Activated T-cell treated with anti-CD3 and anti-CD28 coated beads, Interleukin-2, amount 50 U/mL, for 24 hours (primary cell): ENCODE measurements at places on chromosomes 16 and 17.

DNA sequence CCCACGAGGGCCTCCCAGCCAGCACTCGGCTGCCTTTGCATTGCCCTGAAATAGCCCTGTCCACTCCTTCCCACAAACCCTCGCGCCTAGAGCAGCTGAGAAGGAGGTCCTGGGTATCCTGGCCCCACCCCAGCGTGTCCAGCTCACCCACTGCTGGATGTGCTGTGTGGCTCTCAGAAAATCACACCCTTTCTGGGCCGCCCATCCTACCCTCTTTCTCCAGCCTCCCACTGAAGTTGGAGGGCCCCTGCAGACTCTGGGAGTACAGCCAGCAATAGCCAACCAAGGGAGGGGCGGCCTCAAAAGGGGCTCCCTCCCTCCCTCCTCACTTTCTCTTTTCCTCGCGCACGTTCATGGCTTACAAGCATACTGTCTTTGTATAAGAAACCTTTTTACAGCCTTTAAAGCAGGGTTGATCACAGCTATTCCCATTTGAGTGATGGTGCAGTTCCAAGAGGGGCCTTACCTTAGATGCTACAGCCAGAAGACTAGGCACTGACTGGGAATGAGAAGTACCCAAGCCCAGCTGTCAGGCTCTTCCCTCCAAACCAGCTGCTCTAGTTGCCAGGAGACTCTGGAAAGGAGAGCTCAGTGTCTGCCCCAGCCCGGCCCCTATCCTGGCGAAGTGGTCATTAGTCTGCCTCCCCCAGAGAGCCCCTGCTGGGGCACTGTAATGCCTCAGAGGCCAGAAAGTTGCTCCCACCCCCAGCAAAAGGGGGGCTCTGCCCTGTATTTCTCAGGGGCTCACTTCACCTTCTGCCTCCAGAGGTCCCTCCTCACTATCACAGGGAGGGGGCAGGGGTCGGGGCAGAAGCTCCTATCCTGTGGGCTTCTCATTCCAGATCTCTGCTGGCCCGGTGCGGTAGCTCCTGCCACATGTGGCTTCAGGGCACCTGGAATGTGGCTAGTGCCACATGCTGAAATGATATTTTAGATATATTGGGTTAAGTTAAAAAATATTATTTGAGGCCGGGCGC is 38.1 kb downstream of the DCAKD start:
- no peaks in the 10 kb centered on the region for H3K36me3 ChIP-seq
- no peak overlapping the region for H3K4me3 ChIP-seq
- H3K27me3 ChIP-seq = peaks cover 25% of the 10 kb centered on the region

DNA sequence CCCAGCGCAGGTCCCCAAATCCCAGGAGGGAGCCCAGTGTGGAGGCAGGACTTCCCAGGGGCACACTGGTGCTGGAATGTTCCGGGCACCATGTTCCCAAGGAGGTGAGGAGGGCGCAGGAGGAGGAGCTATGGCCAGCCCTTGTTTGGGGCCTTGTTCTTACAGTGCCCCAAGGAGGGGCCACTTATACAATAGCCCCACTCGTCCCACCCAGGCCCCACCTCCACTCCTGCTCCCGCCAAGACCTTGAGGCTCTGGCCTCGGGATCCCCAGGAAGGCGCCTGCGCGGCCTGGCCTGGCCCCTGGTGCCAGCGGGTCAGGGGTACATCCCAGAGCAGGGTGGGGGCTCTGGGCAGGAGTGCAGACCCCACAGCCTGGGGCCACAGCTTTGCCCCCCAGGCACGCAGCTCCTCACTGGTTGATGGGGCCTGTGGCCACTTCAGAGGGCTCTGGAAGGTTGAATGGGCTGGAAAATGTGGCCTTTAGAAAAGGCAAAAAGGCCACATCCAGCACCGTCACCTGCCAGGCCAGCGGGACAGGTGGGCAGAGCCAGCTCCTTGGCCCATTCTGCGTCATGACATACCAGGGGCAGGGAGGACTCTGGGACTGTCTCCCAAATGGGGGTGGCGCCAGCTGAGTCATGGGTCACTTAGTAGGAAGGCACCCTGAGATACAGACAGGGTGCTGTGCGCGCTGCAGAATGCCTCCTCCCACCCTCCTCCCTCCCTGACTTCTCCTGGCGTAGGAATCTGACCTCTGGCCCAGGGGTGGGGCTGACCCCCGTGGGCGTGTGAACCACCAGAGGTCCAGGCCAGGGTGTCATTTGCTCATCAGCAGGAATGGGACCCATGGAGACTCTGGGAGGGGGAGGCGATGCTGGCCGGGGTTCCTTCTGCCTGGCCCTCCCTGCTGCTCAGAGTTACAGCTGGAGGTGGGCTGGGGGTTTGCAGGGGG is 32.3 kb upstream of the PVALEF start:
- no peak overlapping the region for H3K27ac ChIP-seq
- H3K36me3 ChIP-seq = no peaks in the 10 kb centered on the region
- H3K4me1 ChIP-seq = no peaks in the 10 kb centered on the region
- no peak overlapping the region for H3K4me3 ChIP-seq
- no peaks in the 10 kb centered on the region for H3K27me3 ChIP-seq
- DNase-seq = no peak

GRCh38 chr17:79563237-79564013 is 47.4 kb downstream of the RBFOX3 start:
- no peak overlapping the region for H3K27ac ChIP-seq
- H3K36me3 ChIP-seq = no peaks in the 10 kb centered on the region
- H3K27me3 ChIP-seq = peaks cover 38% of the 10 kb centered on the region
- no peak for DNase-seq
- H3K4me3 ChIP-seq = no peak overlapping the region
- no peaks in the 10 kb centered on the region for H3K4me1 ChIP-seq

DNA sequence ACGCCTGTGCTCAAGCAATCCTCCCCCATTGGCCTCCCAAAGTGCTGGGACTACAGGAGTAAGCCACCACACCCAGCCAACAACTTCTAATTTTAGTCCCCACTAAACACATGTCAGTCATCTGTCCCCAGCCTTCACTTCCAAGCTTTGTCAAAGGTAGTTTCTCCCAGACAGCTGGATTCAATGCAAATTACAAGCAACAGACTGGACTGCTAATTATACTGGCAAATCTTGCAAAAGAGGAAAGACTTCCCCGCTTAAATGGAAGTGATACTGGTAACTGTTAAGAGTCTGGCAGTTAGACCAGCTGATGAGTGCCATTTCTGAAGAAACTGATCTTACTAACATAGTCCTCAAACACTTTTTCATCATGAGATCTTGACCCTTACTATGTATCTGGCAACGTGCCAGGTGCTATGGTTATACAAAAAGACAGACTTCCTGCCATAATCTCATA is 8.2 kb upstream of the GGA2 start:
- no peak for DNase-seq
- H3K4me3 ChIP-seq = no peak overlapping the region
- H3K4me1 ChIP-seq = peaks cover 33% of the 10 kb centered on the region

DNA sequence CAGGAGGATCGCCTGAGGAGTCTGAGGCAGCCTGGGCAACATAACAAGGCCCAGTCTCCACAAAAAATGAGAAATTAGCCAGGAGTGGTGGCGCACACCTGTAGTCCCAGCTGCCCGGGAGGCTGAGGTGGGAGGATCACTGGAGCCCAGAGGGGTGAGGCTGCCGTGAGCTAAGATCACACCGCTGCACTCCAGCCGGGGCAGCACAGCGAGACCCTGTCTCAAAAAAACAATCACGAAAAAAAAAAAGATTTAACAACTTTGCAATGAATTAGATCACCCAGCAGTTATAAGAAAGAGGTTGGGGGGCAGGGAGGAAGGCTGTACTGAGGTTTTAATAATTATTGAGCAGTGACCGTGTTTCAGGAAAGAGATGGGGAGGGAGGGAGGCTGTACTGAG is 49.4 kb downstream of the RPH3AL start:
- no peak overlapping the region for H3K27ac ChIP-seq
- DNase-seq = no peak
- no peaks in the 10 kb centered on the region for H3K27me3 ChIP-seq
- H3K4me3 ChIP-seq = no peak overlapping the region
- no peaks in the 10 kb centered on the region for H3K36me3 ChIP-seq
- no peaks in the 10 kb centered on the region for H3K4me1 ChIP-seq

DNA sequence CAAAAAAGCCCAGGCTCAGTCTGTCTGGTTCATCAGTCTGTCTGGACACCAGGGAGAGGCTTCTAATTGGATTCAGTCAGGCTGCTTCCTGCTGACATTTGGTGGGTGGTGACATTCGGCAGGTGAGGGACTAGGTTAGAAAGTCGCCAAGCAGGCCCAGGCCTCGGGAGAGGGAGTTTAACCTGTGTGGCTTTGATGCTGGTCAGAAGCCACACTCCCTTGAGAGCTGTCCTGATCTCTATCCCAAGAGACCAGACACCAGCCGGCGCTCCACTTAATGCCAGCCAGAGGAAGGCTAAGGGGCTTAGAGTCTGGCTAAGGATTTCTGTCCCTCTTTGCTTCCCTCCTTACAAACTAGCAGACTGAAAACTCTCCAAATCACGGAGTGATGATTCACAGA is 135.0 kb downstream of the GSG1L start:
- H3K27ac ChIP-seq = no peak overlapping the region
- H3K4me1 ChIP-seq = no peaks in the 10 kb centered on the region
- H3K4me3 ChIP-seq = no peak overlapping the region
- no peak for DNase-seq
- H3K36me3 ChIP-seq = no peaks in the 10 kb centered on the region
- peaks cover 30% of the 10 kb centered on the region for H3K27me3 ChIP-seq

- DNase-seq = peak; percentile 67
- H3K4me1 ChIP-seq = peaks cover 16% of the 10 kb centered on the region
- no peaks in the 10 kb centered on the region for H3K36me3 ChIP-seq
- peaks cover 38% of the 10 kb centered on the region for H3K27me3 ChIP-seq
These were observed 13.7 kb upstream of the CDIPT start for GRCh38 chr16:29876594-29877249.

- no peak for DNase-seq
- H3K36me3 ChIP-seq = no peaks in the 10 kb centered on the region
- peaks cover 33% of the 10 kb centered on the region for H3K27me3 ChIP-seq
- no peaks in the 10 kb centered on the region for H3K4me1 ChIP-seq
- H3K4me3 ChIP-seq = no peak overlapping the region
- H3K27ac ChIP-seq = no peak overlapping the region
These were observed 114.4 kb downstream of the ASIC2 start for GRCh38 chr17:33178681-33179080.

- H3K36me3 ChIP-seq = no peaks in the 10 kb centered on the region
- peaks cover 41% of the 10 kb centered on the region for H3K27me3 ChIP-seq
- H3K4me1 ChIP-seq = peaks cover 12% of the 10 kb centered on the region
- H3K27ac ChIP-seq = no peak overlapping the region
- no peak for DNase-seq
These were observed 3.6 kb upstream of the KRTAP9-7 start for GRCh38 chr17:41271858-41272257.

DNA sequence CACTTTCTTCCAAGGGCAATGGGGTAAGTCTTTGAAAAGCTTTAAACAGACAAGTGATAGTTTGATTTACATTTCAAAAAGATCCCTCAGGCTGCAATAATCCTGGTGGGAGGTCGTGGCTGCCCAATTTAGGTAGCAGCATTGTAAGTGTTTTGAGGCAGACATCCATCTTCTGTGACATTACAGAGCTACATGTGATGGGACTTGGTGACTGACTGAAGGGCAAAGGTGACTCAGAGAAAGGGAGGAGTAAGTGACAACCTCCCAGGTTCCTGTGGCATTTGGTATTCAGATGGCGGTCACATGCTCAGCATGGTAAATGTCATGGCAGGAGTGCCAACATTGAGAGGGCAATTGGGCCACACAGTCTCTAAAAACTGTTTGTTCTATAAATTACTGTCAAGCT is 26.5 kb downstream of the STAT3 start:
- H3K27ac ChIP-seq = peak overlapping the region; percentile 91
- peak; percentile 44 for DNase-seq
- peak overlapping the region; percentile 36 for H3K4me3 ChIP-seq

- peaks cover 37% of the 10 kb centered on the region for H3K36me3 ChIP-seq
- H3K27ac ChIP-seq = peak overlapping the region; percentile 82
- DNase-seq = peak; percentile 62
- peaks cover 12% of the 10 kb centered on the region for H3K4me1 ChIP-seq
- no peak overlapping the region for H3K4me3 ChIP-seq
- H3K27me3 ChIP-seq = no peaks in the 10 kb centered on the region
These were observed 6.1 kb upstream of the SERPINF2 start for GRCh38 chr17:1736348-1737281.

DNA sequence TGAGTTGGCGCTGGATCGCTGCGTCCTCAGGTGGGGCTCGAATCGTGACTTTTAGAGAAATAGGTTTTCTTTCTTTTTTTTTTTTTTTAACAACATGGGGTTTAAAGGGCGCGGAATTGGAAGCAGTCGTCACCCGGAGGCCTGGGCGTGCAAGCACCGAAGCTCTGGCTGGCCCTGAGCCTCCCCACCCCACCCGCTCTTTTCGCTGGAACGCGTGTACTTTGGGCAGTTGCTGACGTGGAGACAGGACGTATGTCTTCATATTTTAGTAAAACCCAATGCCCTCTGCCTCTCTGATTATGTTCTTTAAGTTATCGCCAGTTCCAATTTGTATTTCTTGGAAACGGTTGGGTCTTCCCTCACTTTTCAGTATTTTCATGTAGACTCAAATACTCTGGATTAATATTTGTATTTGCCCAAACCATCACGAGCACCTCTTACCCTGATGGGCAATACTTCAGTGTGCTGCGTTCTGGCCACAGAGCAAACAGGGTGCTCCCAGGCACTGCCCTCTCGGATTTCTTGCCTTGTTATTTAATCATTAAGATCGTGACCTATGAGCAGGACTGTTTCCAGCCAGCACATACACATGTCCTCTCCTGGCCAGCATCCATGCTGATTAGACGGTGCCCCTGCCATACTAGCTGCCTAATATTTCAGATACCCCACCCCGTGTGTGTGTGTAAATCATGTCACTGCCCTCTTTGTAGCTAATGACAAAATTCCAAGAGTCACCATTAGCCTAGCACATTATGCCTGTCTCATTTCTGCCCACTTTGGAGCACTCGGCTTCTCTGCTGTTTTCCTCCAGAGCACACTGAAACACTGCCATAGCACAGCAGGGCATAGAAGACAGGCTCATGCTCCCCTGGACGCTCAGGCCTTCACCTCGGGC is 805 bp upstream of the C16orf95 start:
- peaks cover 27% of the 10 kb centered on the region for H3K36me3 ChIP-seq
- peaks cover 20% of the 10 kb centered on the region for H3K4me1 ChIP-seq
- peak overlapping the region; percentile 95 for H3K4me3 ChIP-seq
- no peak for DNase-seq
- no peaks in the 10 kb centered on the region for H3K27me3 ChIP-seq
